ENCODE measurements at places on chromosomes 11 and 22. TPM values are rescaled to one million over a fixed set of nuclear protein-coding genes. Genes with fewer than 3 reads are reported as not detected.

- no peaks in the 10 kb centered on the region for H3K27me3 ChIP-seq
- no peak for DNase-seq
- no peaks in the 10 kb centered on the region for H3K4me1 ChIP-seq
- H3K27ac ChIP-seq, result no peak overlapping the region
Observed at GRCh38 chr11:95166781-95167180, 64.2 kb downstream of the SESN3 start.

The IFT27 gene
- total RNA-seq, result 27.7 TPM

The DRD4 gene
- total RNA-seq, result not detected

The TREH gene
- total RNA-seq, result 30.5 TPM

GRCh38 chr11:31803813-31804311 lies 7.3 kb downstream of the PAX6 start:
- peaks cover 5% of the 10 kb centered on the region for H3K4me1 ChIP-seq
- no peak for DNase-seq
- H3K4me3 ChIP-seq, result no peak overlapping the region
- no peaks in the 10 kb centered on the region for H3K36me3 ChIP-seq
- H3K27ac ChIP-seq, result no peak overlapping the region
- peaks cover 89% of the 10 kb centered on the region for H3K27me3 ChIP-seq

DNA sequence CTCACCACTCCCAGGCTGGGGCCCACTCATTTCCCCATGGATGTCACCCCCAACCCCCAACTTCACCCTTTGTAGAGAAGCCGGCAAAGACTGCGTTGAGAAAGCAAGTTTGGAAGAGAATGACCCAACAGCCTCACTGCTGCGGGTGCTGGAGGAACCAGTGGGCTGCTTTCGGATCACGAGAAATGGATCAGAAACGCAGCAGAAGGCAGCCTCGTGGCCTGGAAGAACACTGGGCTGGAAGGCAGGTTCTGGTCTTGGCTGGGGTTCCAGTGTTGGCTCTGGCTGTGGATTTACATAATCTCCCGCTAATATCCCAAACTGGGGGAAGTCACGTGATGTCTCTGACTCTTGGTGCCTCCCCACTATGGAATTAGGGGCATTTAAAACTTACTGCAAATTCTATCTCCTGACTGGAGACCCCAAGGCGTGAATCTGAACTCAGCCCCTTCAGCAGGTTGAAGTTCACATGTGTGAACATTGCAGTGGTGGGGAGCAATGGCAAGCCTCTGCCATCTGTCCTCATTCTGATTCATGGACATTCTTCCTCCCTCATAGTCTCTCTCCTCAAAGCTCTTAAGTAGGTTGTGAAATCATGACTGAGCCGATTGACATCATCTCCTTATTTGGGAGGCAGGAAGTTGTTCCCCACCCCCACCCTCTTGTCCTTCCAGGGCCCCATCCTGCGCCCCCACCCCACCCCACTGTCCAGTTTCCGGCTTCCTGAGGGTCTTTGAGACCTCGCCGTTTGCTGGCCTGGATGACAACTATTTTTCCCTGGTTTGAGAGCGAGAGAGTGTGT lies 37.0 kb upstream of the TIMP3 start:
- H3K36me3 ChIP-seq, result no peaks in the 10 kb centered on the region
- H3K27me3 ChIP-seq, result no peaks in the 10 kb centered on the region
- H3K4me3 ChIP-seq, result no peak overlapping the region
- no peak for DNase-seq
- H3K27ac ChIP-seq, result peak overlapping the region; percentile 6

- no peaks in the 10 kb centered on the region for H3K4me1 ChIP-seq
- no peak overlapping the region for H3K27ac ChIP-seq
- no peak for DNase-seq
- no peaks in the 10 kb centered on the region for H3K36me3 ChIP-seq
Observed at GRCh38 chr11:9210224-9210921, 54.8 kb downstream of the DENND5A start.

- no peaks in the 10 kb centered on the region for H3K36me3 ChIP-seq
- H3K4me3 ChIP-seq, result no peak overlapping the region
- no peaks in the 10 kb centered on the region for H3K4me1 ChIP-seq
- no peak overlapping the region for H3K27ac ChIP-seq
- H3K27me3 ChIP-seq, result no peaks in the 10 kb centered on the region
Observed at GRCh38 chr11:72575533-72576242, 98.5 kb downstream of the PDE2A start.

All from Peyer's patch (tissue), 4 donors.